ENCODE measurements at places on chromosomes 3 and 15.

DNA sequence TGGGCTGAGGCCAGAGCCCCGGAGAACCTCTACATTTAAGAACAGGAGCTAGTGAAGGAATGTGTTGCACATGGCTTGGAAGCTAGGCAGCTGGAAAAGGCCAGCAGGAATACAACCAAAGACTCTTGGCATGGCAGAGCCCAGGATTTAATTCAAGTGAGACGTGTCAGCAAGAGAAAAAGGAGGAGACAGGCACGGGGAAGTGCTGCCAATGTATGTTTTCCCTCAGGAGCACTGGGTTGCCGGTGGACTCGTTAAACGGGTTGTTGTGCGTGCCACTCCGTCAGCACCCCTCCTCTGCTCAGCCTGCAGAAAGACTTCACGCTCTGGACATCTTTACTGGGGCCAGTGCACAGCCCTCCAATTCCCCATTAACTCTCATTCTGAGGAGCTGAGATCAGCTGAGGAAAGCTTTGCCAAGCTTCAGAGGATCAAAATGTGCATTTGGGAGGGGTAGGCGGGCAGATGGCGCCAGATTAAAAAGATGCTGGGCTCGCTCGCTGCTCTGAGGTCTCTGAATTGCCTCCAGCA lies 103.7 kb downstream of the PDZRN3 start:
- no peak for DNase-seq

- DNase-seq, result no peak
These were observed 54.5 kb upstream of the UBE2E1 start for GRCh38 chr3:23751212-23751723.

DNA sequence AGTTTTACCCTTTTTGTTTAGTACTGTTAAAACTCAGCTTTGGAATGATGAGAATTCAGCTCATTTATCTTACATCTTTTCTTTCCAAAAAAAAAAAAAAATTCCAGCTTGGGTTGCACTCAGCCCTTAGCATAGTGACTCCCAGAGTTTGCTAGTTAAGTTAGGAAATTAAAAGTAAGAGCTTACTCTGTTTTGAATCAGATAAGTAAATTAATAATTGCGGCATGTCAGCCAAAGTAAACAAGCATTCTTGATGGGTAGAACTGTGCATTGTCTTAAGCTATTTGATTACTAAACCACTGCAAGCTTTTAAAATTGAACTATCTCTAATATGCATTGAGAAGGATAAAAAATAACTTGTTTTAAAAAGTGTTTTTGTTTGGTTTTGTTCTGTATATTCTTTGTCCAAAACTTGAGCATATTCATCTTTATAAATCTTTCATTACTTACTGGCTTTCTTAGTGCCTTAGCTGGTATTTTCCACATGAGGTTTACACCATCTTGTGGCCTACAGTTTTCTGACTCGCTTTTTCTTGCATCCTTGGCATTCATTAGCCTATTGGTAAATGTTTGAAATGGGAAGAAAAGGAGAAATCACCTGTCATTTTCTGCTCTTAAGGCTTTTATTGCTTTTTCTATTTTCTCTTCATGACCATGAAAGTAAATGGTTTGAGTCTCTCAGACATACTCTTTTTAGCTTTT lies 107.6 kb downstream of the FILIP1L start:
- no peak for DNase-seq

DNA sequence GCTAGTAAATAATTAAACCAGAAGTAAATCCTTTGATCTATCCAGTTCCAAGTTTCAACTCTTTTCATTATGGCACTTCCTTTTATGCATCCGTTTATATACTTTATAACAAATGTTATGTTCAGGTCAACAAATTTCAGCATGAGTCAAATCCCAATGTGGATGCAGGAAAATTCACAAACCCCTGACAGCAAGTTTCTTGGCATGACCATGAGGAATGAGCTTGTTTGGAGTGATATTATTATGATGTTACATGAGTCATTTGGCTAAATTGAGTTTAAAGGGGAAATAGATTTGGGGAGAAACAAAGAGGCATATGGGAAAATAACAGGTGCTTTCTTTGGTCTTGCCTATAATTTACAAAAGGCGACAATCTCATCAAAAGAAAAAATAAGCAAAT lies 32.1 kb upstream of the KCNMB2 start:
- no peak for DNase-seq

DNA sequence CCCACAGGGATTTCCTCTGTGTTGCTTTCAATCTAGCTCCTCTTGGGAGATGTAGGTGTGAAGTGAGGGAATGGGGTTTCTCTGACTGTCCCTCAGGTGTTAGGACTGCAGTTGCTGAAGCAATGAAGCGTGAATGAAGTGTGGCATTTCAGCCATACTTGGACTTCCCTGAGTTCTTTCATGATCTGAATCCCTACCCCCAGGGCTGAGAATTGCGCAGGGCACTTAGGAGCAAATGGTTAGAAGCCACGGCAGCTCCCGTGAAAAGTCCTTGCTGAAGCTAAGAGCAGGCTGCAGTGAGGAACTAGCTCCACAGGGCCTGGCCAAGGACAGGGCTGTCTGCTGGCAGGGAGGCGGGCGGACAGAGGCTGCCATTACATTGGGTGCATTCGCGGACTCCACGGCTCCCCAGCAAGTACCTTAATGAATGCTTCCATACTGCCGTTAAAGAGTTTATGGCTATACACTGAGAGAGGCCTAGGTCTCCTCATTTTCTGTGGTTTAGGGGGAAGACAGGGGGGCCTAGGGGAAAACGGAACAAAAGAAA lies 69.0 kb upstream of the RAD18 start:
- no peak for DNase-seq

DNA sequence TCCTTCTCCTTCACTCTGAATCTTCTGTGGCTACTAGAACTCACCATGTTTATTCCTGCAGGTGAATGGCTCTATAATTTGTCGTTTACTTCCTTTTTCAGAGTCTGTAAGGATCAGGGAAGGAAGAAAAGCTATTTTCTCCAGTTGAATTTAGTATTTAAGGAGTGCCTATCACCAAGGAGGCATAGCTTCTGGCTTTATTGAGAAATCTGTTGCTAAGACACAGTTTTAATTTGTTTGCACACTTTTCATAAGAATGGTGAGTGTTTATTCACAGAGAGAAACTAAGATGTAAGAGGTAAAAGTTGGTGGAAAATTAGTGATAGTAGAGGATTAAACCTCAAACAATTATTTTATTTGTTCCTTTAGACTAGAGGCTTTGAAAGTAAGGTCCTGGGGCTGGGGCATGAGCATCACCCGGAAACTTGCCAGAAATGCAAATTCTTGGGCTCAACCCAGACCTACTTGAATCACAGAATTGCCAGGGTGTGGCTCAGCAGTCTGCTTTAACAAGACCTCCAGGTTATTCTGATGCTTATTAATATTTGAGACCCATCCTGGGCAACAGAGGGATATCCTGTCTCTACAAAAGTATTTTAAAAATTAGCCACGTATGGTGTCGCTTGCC lies 461.3 kb downstream of the AGBL1 start:
- no peak for DNase-seq

DNA sequence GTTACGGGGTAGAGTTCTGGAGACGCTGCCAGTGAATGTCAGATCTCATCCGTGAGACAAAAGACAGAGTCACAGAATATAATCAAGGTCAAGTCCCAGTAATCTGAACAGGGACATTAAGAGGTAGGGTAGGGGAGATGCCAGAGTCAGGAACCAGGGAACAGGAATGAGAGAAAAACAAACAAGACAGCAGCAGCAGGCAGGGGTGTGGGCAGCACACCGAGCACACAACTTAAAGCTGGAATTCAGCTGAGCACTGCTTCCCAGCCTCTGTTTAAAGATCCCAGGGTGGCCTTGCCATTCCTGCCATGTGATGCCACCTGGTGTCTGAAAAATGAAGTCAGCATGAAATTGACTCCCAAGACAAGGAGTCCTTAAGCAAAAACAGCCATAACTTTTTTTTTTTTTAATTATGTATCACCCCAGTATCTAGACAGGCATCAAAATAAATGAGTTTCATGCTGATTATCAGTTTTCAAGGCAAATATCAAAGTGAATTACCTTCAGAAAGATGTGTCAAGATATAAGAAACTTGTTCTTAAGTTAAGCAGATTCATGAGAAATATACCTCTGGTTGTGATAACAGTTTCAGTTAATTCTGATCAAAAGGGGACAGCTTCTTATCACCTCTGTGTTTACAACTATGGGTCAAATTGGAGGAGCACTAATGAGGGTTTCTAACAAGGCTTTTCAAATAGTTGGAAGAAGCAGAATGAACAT lies 203.7 kb downstream of the SLC9A9 start:
- DNase-seq, result no peak

- no peak for DNase-seq
These were observed 106.3 kb downstream of the LSM3 start for GRCh38 chr3:14284694-14285547.

DNA sequence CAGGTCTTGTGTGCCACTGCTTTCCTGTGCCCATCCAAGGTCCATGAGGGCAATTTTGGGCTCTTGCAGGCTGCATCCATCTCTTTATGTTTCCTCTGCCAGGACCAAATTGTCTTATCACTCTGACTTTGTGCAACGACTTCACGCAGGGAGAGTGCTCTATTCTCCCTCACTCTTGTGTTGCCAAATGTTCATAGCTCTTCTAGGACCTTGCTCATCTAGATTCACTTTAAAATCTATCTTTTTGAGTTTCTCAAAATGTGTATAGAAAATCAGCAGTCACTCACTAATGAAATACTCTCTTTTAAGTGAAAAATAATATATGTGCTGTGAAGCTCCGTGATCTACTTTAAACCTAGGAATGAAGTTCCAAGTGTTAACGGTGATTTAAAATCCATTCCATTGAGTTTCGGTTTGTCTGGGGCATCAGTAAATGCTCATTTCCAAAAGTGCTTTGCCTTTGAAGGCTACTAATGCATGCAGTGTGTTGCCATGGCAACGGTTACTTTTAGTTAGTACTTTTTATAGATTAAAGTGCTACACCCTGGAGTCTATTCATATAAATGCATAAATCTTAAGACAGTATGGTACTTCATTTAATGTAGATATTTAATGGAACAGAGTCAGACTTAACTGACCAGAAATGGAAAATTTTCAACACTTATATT lies 46.6 kb upstream of the GOLGA8J start:
- DNase-seq, result no peak

DNA sequence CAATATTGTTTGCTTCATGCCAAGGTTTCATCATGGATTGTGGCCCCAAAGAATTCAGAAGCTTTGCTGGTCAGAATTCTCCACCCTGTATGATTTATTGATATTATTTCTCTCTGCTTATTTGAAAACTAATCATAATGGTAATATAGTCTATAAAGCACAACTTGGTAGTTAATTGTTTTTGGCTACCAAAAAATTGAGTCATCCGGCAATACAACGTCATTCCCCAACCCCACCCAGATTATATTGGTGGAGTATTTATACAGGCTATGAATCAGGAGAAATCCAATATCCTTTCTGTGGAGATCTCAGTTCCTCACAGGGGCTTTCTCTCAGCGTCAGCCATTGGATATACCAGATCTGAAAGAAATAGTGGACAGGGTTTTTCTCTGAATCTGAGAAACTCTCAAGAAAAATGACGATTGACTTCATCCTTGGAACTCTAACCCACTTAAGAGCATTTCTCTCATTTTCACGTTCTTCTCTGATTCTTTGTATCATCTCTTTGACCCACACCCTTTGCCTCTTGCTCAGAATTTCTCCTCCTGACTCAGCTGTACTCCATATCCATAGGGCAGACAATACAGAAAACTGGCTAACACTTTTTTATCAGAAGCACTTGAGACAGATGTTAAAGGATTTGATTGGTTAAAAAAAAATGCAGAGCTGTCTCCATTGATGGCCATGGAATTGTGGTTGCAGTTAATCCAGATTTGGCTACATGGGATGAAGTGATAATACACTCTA lies 1055.8 kb upstream of the CADM2 start:
- no peak for DNase-seq

- DNase-seq, result peak; percentile 35
These were observed 71.1 kb downstream of the CHSY1 start for GRCh38 chr15:101180620-101181307.

Data from stimulated activated naive CD4-positive, alpha-beta T cell (primary cell).